ENCODE measurements at places on chromosomes 12 and 14.

DNA sequence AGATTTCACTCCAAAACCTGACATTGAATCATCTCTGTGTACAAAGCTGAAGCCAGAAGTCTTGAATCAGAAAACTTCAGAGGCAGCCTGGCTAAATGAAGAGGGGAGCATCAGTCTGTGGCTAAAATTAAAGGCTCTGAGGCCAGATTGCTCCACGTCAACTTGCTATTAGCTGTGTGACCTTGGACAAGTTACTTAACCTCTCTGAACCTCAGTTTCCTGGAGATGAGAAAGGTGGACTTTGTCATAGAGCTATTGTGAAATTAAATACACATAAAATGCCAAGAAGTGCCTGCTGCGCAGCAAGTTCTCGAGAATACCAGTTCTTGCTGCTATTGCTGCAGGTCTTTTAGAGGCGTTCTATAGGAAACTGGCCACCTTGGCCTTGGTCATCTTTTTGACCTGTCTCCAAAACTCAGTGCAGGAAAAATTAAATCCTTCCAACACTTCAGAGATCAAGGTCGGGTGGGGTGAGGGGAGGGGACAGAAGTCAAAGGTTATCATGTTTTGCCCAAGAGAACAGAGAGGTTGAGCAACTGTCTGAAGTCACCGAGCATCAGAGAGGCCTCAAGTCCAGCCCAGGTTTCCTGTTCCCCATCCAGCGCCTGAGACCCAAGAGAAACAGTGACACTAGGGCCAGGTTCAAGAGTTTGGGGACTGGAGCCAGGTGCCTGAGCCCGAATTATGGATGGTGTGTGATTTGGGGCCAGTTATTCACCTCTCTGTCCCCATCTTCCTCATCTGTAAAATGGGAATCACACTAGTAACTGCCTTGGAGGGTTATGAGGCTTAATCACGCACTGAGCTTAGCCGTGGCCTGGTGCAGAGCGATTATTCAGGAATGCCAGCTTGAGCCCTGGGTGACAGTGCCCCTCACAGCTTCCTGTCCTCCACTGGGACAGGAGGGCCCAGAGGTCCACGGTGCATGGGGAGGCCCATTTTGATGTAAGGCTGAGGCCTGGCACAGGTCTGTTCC lies 1.1 kb downstream of the SERPINA1 start:
- DNase-seq, result no peak

GRCh38 chr12:115411121-115411520 lies 727.1 kb upstream of the TBX3 start:
- no peak for DNase-seq

- no peak for DNase-seq
Observed at GRCh38 chr12:57096099-57096572, 7.2 kb downstream of the NAB2 start.

- DNase-seq, result no peak
Observed at GRCh38 chr12:5017638-5018348, 25.9 kb upstream of the KCNA5 start.

- DNase-seq, result no peak
Observed at GRCh38 chr12:129145381-129145780, 292.1 kb downstream of the GLT1D1 start.

DNA sequence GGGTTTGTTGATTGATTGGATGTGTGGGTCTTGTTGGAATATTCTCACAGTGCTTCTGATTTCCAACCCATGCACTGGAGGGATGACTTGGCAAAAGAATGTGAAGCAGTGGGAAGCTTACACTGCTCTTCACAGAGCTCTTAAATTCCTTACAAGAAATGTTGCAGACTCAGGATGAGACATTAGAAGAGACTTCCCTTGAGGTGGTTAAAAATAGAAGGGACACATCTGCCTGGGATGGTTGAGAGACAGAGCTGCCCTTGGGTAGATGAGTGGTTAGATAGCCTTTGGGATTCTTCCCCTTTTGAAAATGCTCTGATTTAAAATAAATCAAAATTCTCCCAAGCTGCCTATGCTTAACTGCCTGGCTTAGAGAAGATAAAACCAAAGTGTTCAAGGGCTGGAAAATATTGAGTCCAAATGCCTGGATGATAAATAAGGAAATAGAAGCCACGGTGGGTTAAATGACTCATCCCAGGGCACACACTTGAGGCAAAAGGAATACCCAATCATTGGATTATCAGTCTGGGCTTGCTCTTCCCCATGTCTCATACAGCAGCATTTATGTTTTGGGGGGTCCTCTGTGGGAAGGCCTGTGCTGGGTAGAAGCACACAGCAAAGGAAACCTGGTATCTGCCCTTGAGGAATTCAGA lies 264.3 kb downstream of the AKAP6 start:
- DNase-seq, result no peak

DNA sequence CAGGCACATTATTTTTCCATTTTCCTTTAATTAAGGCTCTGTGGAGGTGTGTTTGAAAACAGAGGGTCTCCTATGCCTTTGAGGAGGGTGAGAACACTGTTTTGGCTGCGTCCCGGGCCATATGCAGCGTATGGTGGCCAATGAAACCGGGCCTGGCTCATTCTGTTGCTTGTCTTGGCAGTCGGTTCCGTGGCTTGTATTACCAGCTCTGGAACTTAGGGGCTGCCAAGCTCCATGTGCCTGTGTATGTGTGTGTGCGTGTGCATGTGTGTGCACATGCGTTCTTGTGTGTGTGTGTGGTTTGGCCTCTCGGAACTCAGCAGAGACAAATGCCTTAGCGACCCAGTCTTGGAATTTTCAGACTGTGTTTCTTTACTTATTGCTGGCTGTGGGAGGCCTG lies 2.7 kb downstream of the JDP2 start:
- DNase-seq, result no peak

DNA sequence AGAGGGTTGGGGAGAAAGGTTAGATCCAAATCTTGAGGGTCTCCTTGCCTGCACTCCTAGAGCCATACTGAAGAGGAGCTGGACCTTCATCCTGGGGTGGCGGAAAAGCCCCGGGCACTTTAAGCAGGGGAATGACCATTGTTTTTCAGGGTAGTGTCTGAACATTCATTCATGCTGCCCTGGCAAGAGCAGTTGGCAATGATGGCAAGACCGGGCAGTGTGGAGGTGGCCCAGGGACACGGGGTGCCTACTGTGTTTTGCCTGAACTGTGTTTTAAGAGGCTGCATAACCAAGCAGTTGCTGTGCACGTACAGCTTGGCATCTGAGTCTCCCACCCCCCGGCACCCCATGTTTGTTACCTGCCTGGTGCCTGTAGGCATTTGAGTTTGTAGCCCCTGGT lies 14.7 kb downstream of the TPCN1 start:
- no peak for DNase-seq

DNA sequence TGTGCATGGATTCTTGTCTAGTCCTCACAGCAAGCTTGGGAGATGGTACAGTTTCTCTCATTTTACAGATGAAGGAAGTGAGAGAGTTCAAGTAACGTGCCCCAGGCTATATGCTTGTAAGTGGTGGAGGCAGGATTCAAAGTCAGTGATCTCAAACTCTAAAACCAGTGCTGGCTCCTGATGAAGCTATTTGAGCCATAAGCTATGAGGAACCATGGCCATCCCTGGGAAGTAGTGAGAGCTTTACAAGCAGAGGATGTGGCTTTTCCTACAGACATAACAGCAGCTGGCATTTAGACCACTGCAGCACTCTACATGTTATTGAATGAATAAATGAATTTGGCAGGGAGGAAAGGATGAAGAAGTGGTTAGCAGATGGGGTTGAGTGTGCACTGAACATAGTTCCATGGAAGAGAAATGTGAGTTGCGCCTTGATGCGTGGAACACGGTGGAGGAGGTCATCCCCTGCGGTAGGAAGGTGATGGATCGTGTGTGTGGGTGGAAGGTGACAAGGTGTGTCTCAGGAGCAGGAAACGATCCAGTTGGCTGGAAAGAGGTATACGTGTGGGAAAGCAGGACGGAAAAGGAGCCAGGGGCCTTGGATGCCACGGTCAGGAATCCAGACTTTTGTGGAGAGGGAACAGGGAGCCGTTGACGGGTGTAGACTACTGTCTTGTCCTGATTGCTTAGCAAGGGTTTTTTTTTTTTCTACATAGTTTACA lies 65.2 kb downstream of the RFX4 start:
- no peak for DNase-seq

DNA sequence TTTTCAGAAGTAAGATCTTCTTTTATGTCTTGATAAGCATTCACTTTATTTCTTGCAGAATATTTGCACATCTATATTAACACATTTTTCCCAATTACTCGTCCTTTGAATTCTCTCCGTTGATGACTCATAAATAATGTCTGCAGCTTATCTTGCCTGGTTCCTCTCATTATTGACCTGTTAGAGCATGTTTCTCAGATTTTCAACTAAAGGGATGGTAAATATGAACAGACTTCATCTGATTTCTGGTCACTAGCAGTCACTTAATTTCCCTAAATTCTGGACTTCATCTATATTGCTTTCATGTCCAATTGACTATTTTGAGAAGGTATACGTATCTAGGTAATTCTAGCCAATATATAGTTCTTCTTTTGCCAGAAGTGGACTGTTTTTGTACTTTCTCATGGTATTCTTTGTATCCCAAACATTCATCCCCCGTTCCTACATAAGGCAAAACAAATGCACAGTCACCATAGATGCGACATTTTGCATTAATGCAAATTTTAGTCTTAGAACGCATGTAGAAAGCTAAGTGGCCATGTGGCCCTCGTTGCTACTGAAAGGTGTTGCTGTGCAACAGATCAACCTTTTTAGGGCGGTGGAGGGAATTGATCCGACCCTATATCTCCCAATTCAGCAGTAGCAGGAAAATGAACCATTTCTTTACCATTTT lies 6.2 kb downstream of the PIK3C2G start:
- DNase-seq, result no peak

DNA sequence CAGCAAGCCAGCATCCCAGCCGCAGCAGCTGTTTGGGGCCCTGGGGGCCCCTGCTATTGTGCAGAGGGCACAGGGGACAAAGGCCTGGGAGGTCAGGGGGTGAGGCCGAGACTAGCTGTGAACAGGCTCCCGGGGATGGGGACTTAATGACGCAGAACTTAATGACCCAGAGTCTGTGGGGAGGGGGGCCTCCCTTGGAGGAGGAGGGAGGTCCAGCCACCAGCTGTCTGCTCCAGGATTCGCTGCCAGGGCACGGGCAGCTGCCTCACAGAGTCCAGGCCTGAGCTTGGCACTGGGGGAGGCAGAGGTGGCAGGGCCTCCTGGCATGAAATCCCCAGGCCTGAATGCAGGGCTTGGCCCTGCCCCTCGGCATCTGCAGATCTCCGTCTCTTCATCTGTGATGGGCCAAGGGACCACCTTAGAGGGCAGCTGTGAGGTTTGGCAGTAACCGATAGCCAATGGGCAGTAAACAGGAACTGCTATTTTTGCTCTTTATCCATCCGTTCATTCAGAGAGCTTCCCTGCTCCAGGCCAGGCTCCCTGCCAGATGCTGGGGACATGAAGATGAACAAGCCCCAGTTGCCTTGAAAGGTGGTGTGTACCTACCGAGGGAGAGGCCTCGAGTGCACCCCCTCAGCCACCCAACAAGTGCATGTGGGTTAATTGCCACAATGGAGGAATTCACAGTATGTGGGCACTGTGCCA lies 6.7 kb downstream of the FAM222A start:
- DNase-seq, result no peak

- no peak for DNase-seq
Observed at GRCh38 chr14:79011091-79011919, 841.1 kb downstream of the NRXN3 start.

DNA sequence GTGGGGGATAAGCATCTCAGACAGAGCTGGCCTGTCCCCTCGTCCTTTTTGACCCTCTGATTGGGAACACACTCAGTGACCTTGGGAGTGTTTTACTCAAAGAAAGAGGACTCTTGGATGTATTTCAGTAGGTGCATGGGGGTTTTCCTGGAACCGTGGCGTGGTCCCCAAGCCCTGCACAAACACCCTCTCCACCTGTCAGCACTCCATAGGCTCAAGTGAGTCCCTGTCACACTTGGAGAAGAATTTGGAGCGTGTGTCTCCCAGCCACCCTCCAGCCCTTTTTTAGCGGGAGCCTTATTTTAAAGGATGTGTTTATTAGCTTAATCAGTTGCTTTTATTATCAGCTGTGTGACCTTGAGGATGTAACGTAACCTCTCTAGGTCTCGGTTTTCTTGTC lies 37.3 kb upstream of the TBX3 start:
- no peak for DNase-seq

GRCh38 chr12:76623931-76624330 lies 64.4 kb upstream of the OSBPL8 start:
- no peak for DNase-seq

- DNase-seq, result no peak
Observed at GRCh38 chr12:126353604-126354003, 1288.4 kb downstream of the AACS start.

DNA sequence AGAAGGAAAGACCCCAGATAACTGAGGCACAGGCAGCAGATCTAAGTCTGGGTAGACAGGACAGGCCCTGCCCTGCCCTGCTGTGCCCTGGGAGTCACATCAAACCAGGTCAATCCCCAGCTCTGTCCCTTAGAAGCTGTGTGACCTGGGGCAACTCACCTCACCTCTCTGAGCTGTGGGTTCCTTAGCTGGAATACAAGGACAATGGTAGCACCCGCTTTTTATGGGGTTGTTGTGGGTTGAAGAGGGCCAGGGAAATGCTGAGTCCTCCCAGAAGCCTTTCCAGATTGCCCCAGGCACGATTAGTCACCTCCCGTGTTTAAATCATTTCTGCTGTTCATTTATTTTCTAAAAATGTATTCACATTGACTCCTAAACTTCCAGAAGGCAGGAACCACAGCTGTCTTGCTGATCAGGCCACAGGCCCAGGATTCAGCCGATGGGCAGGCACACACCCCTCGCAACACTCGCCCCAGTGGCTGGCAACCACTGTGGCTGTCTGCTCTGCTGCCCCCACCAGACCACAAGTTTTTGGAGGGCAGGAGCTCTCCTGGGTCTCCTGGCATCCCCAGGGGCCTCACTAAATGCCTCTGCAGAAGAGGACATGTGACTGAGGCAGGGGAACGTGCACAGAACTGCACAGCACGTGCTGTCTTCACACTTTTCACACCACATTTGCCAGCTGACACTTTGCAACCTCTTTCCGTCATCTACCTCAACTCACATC lies 3.0 kb downstream of the SELPLG start:
- no peak for DNase-seq

DNA sequence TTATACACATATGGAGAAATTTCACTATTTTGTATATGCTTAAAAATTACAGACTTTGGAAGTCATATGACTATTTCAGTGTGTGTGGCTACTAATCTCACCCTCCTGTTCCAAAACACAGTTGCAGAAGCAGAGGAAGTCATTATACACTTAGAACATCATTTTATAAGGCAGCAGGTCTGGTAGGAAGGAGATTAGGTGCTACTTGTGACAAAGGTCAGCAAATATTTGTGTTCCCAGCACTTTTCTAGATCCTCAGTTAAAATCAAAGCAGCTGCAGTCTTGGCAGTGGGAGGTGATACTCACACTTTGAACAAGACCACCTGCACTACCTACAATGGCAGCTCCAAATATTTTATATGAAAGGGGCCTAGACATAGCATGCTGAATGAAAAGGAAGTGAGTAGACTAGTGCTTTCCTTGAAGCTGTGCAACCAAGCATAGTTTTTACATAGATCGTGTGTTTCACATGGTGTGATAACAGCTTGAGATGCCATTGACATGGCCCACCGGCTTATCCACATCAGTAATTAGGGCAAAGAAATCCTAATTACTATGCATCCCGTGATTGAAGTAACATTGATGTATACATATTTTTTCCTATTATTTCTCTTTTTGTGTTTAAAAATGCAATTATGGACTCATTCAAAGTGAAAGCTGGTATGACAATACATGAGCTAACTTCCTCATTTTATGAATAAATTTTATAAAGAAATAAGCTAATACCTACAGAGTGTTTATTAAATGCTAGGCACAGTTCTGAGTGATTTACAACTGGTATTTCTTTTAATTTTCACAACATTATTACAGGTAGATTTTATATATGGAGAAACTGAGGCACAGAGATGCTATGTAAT lies 5.3 kb downstream of the GYS2 start:
- DNase-seq, result no peak

GRCh38 chr12:12502815-12503151 lies 59.9 kb downstream of the DUSP16 start:
- no peak for DNase-seq
